ENCODE measurements at places on chromosomes 6 and 20. TPM values are rescaled to one million over a fixed set of nuclear protein-coding genes. Genes with fewer than 3 reads are reported as not detected.

Gene CD24
- 118 TPM for polyA plus RNA-seq

Gene JAG1
- polyA plus RNA-seq = not detected

Gene KIF25
- not detected for polyA plus RNA-seq

Gene SIGLEC1
- polyA plus RNA-seq = 0.13 TPM

Gene ADTRP
- polyA plus RNA-seq = 0.84 TPM

Data from B cell (primary cell).